ENCODE measurements at places on chromosomes 2 and 18.

- DNase-seq: no peak
Measured at GRCh38 chr2:98577313-98577712, 31.0 kb downstream of the COA5 start.

- no peak for DNase-seq
Measured at GRCh38 chr2:187294043-187294442, 154.0 kb downstream of the CALCRL start.

DNA sequence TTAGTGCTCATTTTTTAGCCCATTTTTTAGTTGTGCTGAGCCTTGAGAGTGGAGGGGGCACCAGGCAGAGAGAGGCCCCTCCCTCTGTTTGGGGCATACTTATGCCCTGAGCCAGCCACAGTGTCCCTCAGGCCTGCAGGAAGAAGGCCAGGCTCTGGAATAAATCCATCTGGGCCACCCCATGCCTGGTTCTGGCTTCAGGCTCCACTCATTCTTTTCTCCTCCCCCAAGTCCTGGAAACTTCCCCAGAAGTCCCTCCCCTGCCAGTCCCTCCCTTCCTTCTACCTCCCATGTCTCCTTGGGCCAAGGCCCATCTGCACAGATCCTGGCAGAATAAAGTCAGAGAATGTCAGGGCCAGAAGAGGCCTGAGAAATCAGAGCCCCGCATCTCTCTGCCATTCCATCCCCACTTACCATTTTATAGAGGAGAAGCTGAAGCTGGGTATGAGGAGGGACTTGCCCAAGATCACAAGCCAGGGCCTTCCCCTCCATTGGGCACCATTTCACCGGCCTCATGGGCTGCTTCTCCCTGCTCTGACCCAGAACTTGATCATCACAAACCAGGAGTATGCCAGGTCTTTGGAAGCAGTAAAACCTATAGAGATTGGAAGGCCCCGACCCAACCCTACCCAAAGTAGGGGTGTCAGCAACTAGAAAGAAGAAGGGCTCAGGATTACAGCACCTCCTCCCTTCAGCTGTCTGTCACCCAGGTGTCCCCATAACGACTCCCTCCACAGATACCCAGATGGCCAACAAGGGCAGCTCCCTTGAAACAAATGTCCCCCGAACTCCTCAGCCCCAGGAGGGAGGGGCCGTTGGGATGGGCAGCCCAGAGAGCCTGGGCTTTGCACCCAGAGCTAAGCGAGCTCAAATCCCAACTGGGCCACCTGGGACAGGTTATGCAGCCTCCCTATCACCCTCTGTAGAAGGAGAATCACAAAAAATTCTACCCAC is 108.4 kb downstream of the POLR1A start:
- peak; percentile 27 for DNase-seq

GRCh38 chr2:240921311-240921994 is 15.3 kb downstream of the CROCC2 start:
- peak; percentile 93 for DNase-seq

DNA sequence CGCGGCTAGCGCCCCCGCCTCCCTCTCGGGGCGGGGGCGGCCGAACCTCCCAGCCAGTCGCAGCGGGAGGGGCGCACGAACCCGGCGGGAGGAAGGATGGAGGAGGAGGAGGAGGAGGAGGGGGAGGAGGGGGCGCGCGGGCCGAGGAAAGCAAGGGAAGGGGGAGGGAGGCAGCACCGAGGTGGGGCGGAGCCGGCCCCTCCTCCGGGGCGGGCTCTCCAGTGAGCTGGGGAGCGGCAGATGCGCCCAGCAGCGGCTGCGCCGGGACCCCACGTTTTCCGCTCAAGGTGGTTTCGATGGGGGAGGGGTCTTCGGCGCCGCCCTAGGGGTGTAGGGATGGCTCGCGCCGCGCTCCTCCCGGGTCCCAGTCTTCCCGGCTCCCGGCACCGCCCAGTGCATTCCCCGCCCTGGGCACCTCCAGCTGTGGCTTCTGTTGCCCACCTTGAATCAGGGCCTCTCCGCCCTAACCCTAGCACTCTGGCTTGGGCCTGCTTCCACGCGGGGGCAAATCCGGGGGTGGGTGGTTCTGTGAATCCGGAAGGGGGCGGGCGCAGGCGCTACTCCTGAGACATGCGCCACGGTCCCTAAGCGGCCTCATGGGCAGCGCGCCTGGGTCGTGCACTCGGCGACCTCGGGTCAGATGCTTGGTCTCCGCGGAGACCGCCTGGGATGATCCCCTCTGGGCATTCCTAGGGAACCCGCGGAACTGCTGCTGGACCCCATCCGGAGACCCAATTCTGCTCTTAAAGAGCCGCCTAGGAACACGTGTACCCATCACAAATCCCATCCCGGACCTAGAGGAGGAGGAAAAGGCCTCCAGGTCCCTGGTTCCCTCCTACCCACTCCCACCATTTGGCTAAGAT is at the start of gene FBXO41:
Gene FBXO41, minus strand, starts transcription at position 183 of the 863 bp plus-strand sequence. CDS start 14,848 bp downstream, outside the sequence.
- no peak for DNase-seq

All from HFFc6 (cell line).